NCI-H446 (cell line): ENCODE measurements at places on chromosomes 7 and 10.

DNA sequence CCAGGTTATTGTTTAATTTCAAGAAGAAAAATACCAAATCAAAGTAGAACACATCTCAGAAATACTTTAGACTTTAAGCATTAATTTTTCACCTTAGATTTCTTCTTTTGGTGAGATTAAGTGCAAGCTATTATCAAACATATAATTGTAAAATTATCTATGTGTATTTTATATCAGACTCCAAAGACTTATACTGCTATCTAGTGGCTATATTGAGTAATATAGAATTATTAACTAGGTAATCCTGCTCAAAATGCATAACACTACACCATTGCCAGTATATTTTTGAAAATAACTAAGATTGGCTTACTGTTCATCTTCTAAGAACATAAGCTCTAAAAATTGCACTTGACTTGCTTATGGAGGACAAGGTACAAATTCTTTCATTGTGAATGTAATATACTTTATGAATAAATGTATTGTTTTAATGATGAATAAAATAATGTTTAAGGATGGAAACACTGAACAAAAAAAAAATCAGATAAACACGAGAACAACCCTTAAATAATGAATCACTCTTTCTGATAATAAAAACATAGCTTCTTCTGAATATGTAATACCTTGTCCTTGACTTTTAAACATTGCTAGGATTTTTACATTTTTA lies 86.7 kb upstream of the GNAI1 start:
- peak; percentile 5 for DNase-seq

GRCh38 chr10:92052088-92052487 lies 128.5 kb downstream of the BTAF1 start:
- DNase-seq: no peak

DNA sequence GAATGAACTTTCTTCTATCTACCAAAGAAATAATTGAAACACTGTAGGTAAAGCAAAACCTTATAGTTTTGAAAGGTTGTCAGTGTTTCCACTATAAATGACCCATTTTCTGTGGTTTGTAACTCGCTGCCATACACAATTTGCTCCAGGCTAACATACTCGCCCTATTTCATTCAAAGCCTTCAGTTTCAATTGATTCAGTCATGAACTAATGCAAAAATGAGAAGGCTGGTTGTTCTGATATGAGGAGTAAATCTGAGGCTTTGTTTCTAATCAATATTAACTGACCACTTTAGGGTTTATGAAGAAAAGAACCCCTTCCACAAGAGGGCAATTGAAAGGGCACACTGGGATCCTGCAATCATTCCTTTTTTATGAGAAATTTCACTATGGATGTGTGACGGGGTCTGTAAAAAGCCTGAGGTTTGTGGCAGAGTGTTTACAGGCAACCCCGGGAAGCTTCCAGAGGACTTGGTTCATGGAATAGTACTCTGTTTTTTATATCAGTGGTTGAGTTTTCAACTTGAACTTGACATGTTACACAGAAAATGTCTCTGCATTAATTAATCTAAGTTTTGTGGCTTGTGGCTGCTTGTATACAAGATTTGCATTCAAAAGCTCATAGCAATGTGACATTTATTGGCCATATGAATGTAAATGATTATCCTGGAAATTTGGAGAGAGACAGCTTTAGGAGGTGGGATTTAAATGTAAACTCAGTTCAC lies 133.2 kb downstream of the NRP1 start:
- no peak for DNase-seq

DNA sequence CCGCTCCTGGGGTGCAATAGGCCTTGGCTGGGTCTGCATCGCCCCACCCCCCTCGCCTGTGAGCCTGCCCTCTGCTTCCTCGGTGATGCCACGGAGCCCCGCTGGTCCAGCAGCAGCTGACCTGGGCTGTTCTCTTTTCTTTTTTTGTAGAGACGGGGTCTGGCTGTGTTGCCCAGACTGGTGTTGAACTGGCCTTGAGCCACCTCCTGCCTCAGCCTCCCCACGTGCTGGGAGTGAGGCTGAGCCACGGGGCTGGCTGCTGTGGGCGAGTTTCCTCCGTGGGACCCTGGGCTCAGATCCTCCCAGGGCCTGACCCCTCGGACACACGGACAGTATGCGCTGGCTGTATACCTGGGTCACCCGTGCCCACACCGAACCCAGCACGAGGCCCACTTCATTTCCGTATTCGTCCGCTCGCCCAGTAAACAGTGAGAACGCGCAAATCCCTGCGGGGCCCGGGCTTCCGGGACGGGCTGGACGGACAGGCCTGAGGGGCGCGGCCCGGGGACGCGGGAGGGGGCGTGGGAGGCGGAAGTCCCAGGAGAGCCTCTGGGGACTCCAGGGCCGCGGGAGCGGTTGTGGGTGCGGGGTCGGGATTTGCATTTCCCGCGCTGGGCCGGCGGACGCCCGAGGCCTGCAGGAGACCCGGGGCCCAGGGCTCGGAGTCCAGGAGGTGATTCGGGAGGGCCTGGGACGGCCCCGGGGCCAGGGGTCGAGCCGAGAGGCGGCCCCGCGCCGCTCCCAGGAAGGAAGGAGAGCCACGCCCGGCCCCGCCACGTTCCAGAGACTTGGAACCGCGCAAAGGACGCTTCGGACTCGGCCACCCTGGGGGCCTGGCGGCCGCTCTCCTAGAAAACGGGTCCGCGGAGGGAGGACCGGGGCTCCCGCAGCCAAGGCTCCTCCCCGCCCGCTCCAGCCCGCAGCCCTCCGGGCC lies 57.7 kb upstream of the DNAJB6 start:
- no peak for DNase-seq

GRCh38 chr7:159104188-159104920 lies 40.3 kb downstream of the VIPR2 start:
- DNase-seq: no peak

- no peak for DNase-seq
Measured at GRCh38 chr7:111012149-111012548, 78.8 kb upstream of the LRRN3 start.

DNA sequence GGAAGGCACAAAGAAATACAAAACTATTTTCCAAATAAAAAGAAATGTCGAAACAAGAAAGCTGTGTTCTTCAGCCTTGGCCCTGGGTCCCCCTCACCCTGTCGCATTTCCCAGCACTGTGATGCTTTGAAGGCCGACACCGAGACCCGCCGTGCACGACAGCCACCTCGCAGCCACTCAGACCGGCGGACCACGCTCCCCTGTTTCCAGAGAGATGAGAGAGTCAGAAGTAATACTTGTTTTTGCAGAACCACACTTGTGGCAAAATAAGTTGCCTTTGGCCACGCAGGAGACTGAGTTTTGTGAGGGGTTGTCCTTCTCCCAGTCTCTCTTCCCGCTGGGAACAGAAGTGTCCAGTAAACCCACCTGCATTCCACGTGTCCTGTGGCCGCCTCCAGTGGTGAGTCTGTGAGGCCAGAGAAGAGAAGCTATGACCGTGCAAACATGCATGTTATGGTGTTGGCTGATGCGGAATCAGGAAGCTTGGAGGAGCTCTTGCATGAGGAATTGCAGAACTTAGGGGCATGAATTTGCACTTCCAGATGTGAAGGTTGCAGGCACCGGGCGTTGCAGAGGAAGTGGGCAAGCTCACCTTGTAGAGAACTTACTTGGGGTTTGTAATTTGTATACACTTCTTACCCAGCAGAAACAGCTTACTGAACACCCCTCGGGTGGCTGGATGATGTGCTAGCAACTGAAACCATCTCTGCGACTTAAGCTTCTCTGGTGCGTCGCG lies 194.5 kb downstream of the EBF3 start:
- no peak for DNase-seq

GRCh38 chr10:116536810-116537209 lies 8.9 kb upstream of the PNLIP start:
- DNase-seq: no peak

DNA sequence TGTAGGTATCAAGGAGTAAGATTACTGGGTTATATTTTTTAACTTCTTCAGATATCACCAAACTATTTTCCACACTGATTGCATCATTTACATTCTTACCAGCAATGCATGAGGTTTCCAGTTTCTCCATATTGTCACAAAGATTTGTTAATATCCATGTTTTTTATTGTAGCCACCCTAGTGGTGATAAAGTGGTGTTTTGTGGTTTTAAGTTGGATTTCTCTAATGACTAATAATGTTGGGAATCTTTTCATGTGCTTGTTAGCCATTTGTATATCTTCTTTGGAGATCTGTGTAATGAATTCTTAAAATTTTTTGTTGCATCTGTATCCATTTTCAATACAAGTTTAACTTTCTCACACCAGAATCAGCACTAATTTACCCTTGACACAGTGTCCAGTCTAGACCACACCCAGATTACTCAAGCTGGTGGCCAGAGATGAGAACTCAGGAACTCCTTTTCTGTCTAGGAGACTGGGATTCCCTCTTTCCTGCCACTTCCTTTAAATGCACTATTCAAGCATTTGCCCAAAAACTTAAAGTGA lies 67.0 kb upstream of the PLXDC2 start:
- no peak for DNase-seq

DNA sequence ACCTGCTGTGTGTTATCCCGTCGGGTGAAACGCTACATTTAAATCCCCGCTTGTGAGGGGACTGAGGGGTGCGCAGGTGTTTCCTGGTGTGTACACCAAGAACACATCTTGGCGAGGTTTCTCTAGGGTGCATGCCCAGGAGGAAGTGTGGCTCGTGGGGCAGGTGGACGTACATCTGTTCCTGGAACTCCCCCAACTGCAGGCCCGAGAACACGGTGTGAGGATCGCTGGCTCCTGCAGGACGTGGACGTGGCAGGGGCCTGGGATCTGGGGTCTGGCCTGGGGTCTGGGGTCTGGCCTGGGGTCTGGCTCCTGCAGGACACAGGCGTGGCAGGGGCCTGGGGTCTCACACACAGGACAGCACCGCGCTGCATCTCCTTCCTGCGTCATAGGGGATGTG lies 10.1 kb downstream of the KNDC1 start:
- no peak for DNase-seq

DNA sequence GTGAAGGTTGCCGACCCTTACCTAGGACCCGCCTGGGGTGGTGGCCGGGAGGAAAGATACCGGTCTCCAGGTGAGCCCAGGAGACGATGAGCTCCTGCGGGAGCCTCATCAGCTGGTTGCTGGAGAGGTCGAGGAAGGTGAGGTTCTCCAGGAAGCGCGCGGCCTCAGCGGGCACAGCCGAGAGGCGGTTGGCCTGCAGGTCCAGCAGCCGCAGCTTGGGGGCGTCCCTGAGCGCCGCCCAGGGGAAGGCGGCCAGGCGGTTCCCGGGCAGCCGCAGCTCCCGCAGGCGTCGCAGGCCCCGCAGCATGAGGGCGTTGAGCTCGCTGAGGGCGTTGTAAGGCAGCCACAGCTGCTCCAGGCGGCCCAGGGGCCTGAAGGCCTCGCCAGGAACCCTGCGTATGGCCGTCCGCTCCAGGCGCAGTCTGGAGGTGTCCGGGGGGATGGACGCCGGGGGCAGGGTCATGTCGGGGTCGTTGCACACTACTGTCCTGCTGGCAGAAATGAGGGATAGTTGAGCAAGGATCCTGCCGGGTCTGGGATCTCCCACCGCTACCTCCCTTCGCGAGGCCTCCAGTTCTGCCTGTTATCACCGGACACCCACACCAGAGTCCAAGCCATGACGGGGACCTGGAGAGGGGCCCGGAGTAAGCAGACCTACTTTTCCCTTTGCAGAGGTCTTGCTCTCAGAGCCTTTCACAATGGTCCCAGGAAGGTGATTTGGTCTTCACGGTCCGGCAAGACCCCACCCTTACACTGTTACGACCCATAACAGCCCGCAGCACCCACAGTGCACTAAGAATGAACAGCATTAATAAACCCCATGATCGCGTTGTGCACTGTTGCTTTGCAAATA lies 3.9 kb downstream of the LRIT1 start:
- DNase-seq: no peak

DNA sequence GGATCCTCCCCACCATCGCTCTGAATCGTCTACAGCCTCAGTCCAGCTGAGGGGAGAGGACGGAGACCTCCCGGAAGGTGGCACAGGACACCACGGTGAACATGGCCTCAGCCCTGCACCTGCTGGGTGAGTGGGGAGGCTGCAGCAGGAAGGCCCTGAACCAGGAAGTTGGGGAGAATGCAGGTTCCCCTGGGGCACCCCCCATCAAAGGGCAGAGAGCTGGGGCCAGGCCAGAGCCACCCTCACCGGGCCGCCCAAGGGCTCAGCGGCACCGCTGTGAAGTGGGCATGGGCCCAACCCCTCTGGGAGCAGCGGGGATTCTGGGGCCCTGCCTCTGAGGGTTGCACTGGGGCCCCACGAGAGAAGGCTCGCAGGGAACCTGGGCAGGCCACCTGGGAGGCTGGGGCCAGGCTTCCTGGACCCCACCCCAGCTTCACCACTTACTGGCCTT lies 98.7 kb downstream of the MICALL2 start:
- DNase-seq: no peak

DNA sequence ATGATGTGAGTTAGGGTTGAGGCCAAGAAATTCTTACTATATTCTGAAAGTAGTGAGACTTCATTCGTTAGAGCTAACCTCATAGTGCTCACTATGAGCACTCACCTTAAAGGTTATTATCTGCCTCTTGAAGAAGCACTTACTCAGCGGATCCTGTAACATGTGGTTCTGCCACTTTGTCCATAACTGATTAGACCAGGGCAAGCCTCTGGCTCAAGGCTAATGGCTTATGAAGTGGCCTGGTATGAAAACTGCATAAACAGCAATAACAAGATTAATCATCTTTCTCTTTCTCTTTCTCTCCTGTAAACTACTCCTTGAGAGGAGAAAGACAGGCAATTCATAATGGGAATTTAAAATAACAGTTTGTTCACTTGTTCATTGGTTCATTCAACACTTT lies 82.8 kb downstream of the MAPK8 start:
- no peak for DNase-seq

DNA sequence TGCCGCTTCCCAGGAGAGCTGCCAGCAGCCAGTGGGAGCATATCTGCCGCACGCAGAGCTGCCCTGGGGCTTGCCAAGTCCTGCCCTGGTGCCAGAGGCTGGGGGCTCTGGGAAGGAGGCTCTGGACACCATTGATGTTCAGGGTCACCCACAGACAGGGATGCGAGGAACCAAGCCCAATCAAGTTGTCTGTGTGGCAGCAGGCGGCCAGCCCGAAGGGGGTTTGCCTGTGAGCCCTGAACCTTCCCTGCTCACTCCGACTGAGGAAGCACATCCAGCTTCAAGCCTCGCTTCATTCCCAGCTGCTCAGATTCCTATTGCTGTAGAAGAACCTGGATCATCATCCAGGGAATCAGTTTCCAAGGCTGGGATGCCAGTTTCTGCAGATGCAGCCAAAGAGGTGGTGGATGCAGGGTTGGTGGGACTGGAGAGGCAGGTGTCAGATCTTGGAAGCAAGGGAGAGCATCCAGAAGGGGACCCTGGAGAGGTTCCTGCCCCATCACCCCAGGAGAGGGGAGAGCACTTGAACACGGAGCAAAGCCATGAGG lies 94.6 kb downstream of the TACC2 start:
- peak; percentile 63 for DNase-seq
